ENCODE measurements at places on chromosomes 13 and 19. TPM values are rescaled to one million over a fixed set of nuclear protein-coding genes. Genes with fewer than 3 reads are reported as not detected.

The PIK3R2 gene
- 44.8 TPM for total RNA-seq

The ANGPTL8 gene
- total RNA-seq, result not detected

The CYP4F11 gene
- total RNA-seq, result not detected

The SUGP1 gene
- total RNA-seq, result 28.6 TPM

The PALM gene
- 6.7 TPM for total RNA-seq

The SIGLEC8 gene
- total RNA-seq, result not detected

The CARD8 gene
- 4.5 TPM for total RNA-seq

The SPTBN4 gene
- total RNA-seq, result 0.28 TPM

The FCAR gene
- total RNA-seq, result not detected

The ZAR1L gene
- total RNA-seq, result not detected

The SPART gene
- total RNA-seq, result 26.4 TPM

The SLC25A41 gene
- total RNA-seq, result not detected

The SAE1 gene
- 111 TPM for total RNA-seq

The SSC5D gene
- total RNA-seq, result not detected

The ATP4B gene
- not detected for total RNA-seq

The NLRP12 gene
- total RNA-seq, result not detected

The ZSWIM9 gene
- 1.7 TPM for total RNA-seq

The ERICH4 gene
- total RNA-seq, result not detected

The RELB gene
- total RNA-seq, result 4.8 TPM

The PSG3 gene
- not detected for total RNA-seq

The LILRB1 gene
- total RNA-seq, result not detected
